Stimulated activated CD4-positive, alpha-beta T cell treated with anti-CD3 and anti-CD28 coated beads, Interleukin-4, amount 100 ng/mL, for 48 hours (primary cell): ENCODE measurements at places on chromosomes 4 and X.

DNA sequence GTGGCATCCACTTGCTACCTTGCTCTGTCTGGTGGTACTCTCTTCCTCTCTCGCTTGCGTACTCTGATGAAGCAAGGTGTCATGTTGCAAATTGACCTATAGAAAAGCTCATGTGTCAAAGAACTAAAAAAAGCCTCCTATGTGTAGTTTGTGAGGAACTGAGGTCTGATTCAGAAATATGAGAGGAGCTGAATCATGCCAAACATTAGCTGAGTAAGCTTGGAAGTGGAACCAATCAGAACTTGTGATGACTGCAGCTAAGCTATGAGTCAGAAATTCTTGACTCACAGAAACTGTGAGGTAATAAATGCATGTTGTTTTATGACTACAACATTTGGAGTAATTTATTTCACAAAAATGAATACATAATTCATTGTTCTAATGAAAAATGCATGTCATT is 2138.8 kb downstream of the PCDH7 start:
- DNase-seq, result no peak

GRCh38 chrX:77564823-77565222 is 117.6 kb downstream of the FGF16 start:
- DNase-seq, result no peak

GRCh38 chr4:142419712-142420111 is 426.4 kb downstream of the INPP4B start:
- DNase-seq, result no peak

DNA sequence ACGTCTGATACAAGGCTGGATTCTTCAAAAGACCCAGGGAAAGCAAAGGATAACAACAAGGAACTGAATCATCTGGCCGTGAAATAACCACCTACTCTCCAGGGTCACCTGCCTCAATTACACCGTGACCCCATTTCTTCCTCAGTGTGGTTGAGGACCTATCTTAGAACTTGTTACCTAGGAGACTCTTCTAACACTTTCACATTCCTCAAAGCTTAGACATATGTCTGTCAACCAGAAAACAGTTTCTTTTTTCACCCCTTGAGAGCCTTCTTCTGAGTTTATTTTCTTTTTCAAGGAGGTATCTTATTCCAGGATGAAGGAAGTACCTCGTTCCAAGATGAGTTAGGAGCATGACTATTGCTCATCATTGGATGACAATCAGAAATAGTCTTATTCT is 337.8 kb downstream of the ARHGAP24 start:
- no peak for DNase-seq

DNA sequence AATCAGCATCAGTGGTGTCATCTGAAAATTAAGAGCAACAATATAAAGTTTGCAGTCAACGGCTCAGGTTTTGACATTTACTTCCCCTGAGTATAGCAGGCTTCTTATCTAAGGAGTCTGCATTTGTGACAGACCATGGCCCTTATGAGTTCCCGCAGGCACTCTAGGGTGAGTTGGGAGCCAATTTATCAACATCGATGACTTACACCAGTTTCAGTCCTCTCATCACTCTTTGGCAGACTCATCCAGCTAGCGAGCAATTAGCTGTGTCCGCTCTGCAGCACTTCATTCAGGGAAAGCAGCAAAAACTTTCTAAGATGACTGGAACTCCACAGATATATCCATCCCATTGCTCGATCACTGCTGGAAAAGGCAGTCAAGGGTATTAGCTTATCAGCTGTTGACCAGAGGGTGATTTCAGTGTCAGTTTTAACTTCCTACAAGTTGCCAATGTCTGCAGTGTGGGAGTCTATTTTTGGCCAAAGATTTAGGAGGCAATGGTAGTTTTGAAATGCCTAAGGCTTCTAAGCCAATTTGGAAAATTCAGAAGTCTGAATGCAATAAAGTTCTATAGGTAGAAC is 625.1 kb upstream of the TENM3 start:
- no peak for DNase-seq

GRCh38 chr4:73988061-73988460 is at the start of gene PPBP:
PPBP (minus strand) TSS chr4:73988190; CDS start chr4:73988103, 87 bp downstream.
- DNase-seq, result no peak

DNA sequence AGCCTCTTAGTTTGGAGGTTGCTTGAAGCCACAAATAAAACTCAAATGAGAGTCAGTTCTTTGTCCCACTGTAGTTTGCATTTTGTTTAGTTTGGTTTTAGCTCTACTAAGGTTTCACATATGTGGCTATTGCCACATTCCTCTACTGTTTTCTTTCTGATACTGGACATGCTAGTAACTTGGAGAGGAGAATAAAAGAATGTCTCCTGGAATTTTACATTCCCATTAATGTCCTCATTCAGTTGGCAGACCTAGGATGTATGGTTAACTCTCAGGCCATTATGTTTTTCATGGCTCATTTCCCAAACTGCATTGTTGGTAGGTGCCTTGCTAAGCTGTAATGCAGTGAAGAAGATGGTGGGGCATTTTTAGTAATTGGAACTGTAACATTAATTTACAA is 29.9 kb downstream of the UPRT start:
- DNase-seq, result no peak

- no peak for DNase-seq
Observed at GRCh38 chrX:114712466-114712865, 128.6 kb downstream of the HTR2C start.

DNA sequence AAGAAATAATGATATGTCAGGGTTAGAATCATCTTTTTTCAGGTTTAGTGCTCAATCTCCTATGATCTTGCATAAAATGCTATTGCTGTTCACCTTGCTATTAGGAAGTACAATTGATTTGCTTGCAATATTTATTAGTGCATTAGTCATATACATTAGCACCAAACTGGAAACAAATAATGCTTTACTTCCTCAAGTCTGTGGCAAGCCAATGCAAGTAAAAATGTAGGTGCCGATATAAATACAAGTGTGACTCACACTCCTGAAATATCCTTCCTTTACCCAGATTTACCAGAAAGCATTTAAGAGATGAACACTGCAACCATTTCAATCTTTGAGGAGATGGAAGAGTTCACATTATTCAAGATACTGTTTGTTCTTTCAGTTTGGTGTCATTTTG is 1487.7 kb upstream of the ADGRL3 start:
- no peak for DNase-seq

DNA sequence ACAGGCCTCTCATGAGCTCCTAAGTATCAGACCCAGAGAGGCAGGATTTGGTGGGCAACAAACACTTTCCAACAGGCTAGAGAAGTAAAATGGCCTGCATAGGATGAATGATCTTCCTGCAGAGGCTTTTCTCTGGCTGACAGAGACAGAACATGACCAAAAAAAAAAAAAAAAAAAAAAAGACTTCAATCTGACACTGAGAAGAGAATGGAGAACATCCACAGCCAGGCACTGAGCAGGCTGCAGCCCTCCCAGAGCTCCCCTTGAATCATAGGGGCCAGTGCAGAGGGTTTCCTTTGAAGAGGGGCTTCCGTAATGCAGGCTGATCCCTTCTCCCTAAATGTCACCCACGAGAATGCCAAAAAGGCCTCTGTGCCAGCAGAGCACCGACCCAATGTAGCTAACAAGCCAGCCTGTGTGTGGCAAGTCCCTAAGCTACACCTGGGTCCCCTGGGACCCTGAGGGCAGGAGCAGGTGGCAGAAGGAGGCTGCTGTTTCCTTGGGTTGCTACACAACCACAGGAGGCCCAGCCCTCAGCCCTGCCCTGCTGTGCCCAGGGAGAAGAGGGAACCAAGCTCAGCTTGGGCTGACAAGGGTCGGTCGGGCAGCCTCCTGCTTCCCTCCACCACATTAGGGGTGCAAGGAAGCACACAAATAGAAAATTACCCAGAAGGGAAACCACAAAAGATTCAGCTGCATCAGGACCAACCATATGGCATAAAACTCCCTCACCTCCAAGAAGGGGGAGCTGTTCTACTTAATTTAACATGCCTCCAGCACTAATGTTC is 55.6 kb downstream of the MAP7D2 start:
- DNase-seq, result no peak

DNA sequence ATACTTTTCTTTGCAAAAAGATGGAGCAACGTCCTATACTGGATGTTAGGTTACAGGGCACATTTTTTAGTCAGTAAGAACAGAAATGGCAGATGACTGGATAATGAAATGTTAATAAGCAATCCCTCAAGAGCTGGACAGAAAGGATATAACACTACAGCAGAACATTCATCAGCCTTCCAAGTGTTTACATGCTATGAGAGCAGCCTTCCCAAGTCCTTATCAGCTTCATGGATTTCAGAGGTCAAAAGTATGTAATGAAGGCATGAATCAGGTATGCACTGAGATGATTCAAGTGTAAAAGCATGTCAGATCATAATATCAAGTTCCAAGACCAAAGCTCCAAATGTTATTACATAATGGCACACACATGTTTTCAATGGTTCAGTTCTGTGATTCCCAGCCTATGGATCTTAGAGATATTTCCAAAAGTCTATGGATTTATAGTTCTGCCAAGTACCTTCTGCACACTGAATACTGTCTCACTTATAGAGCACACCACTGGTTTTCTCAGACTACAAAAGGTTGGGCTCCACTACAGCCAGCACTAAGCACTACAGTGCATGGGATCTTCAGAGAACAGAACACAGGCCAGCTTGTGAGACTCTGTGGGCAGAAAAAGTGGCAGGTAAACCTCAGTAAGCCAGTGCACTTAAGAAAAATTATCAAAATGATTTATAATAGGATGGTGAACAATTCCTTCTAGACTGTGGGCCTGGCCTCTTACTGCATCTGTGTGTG is 49.2 kb downstream of the GPC4 start:
- no peak for DNase-seq

DNA sequence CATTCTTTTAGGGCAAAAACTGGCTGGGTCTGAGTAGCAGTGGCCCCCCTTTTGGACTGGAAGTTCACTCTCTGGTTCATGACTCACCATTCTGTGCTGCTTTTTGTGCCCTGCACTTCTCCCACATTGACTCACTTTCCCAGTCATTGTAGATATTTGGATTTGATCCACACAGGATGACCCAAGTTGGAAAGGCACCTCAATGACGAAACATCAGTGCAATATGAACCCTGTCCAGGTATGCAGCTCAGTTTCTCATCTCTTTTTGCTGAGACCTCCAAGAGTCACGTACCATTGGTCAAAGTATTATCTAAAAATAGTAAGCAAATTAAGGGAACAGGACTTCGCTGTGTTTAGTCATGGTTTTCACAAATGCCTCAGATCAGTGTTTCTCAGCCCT is 92.7 kb downstream of the CBLL2 start:
- DNase-seq, result no peak

DNA sequence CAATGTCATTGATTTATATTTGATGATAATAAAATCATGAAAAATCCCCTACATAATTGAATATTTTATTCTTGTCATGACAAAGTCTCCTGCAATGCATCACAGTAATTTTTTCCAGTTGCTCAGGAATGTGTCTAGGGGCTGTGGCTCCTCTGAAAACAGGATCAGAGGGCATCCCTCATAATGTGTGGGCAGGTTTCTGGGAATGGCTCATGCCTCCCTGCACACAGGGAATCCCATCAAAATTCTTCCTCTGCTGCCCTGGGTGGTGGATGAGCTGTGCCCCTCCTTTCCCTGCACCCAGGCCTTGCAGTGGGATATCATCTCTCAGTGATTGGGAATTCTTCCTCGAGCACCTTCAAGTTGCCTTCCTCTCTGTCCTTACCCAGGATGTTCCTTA is 20.4 kb upstream of the PUDP start:
- DNase-seq, result no peak

DNA sequence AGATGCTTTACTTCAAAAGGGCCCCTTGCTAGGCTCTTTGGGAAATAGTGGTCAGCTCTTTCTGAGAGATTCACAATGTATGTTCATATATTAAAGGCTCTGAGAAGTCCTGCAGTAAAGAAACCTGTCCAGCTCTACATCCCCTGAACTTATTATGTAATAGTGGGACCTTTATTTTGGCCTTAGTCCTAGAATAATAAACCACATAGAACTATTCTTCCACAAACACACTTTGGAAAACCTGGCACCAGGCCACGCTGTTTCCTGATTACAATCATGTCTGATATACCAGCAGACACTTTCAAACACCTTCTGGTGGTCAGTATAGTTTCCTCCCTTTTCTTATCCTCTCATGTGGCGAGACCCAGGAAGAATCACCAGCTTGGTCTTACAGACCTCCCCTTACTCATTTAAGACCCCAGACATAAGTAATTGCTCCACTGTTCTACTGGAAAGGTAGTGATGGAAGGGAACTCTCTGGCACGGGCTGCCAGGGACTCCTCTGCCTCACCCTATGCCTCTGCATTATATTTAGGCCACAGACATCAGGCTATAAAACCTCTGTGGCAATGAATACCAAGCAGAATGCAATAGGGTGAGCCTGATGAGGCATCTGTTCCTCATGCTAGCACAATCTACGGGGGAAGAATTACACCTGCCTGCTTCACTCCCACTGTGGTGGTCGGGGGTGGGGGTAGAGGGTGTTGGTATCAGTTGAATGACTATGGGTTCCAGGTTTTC is 5.7 kb upstream of the PPEF1 start:
- DNase-seq, result no peak

DNA sequence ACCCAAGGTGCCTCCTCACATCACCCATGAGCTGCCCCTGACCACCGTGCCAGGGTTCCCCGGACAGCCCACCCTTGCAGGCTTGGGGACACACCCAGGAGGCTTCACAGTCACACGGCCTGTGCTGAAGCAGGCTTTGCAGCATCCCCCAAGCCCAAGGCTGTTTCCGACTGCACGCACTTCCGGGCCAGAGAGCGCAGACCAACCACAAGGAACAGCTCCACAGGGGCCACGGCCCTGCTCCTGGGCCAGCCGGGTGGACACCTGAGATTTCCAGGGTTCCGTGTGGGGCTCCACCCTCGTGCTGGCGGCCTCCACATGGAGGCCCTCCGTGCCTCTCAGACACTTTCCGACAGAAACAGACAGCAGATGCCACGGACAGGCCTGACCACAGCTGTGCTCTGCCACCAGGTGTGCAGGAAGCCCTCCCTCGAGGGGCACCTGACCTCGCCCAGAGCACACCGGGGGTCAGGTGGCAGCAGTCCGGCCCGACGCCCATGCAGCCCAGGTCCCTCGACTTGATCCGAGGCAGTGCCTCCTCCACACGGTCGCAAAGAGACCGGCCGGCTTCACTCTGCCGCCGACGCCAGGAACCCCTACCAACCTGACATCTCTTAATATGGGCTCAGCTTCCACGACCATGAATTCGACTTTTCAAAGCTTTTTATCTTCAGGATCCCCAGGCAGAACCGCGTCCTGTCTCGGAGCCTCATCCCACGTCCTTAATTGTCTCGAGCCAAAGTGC is 8.0 kb downstream of the CTBP1 start:
- no peak for DNase-seq

- DNase-seq, result peak; percentile 35
Observed at GRCh38 chrX:65528705-65529340, 5.8 kb downstream of the LAS1L start.

DNA sequence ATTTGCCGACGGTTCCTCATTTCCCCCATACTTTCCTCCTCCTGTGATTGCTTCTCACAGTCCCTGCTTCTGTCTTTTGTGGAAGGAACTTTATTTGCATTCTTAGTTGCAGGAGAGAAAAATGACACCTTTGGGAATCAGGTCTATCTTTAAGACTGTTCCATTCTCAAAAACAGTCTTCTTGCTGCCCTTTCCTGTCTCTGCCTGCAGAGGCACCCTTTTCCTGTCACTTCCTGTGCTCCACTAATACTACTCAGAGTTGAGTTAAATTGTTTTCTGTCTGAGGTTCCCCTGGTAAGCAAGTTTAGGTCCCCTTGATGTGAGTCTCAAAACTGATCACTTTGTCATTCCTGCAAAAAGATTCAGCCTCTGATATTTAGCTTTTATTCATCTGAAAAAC is 208.8 kb upstream of the CLNK start:
- DNase-seq, result no peak
